ENCODE measurements at places on chromosomes 1 and 21.

- DNase-seq, result no peak
Measured at GRCh38 chr1:89125913-89126580, at the start of gene GBP2. TSS of gene GBP2 (minus strand) at chr1:89126114. CDS start at chr1:89121966, 4,148 bp downstream.

- no peak for DNase-seq
Measured at GRCh38 chr1:202306535-202307345, 35.0 kb downstream of the UBE2T start.

GRCh38 chr1:76037324-76037723 is 37.2 kb upstream of the ST6GALNAC3 start:
- no peak for DNase-seq

DNA sequence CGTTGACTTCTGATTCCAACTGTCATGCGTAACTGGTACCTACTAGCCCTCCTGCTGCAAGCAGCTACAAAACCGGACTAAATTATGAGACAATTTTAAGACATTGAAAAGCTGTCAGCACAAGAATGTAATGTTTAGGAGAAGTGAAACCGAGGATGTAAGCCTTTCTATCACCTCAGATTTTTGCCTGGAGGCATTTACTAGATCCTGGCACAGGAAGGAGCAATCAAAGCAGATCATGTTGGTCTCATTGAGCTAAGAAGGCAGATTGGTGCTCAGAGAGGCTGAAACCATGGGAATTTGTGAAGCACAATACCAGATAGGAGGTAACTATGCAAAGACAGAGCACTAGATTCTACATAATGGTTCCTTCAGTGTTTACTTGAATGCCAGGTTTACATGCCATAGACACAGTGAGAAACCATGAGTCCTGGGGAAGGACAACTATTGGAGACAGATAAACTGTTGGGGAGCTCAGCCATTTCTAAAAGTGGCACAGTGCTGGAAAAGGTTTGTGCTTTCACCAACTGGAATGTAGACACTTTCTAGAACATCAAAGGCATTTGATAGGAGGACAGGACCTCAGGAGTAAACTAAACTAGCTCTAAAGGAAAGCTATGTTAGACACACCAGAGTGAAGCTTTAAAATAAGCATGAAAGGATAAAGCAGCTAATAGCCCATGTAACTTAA is 179.4 kb downstream of the LYPLAL1 start:
- no peak for DNase-seq

- no peak for DNase-seq
Measured at GRCh38 chr1:74830766-74831165, 97.8 kb downstream of the TYW3 start.

GRCh38 chr1:34199927-34200326 is 23.2 kb downstream of the C1orf94 start:
- no peak for DNase-seq

- no peak for DNase-seq
Measured at GRCh38 chr1:3206696-3207095, 137.7 kb downstream of the PRDM16 start.

DNA sequence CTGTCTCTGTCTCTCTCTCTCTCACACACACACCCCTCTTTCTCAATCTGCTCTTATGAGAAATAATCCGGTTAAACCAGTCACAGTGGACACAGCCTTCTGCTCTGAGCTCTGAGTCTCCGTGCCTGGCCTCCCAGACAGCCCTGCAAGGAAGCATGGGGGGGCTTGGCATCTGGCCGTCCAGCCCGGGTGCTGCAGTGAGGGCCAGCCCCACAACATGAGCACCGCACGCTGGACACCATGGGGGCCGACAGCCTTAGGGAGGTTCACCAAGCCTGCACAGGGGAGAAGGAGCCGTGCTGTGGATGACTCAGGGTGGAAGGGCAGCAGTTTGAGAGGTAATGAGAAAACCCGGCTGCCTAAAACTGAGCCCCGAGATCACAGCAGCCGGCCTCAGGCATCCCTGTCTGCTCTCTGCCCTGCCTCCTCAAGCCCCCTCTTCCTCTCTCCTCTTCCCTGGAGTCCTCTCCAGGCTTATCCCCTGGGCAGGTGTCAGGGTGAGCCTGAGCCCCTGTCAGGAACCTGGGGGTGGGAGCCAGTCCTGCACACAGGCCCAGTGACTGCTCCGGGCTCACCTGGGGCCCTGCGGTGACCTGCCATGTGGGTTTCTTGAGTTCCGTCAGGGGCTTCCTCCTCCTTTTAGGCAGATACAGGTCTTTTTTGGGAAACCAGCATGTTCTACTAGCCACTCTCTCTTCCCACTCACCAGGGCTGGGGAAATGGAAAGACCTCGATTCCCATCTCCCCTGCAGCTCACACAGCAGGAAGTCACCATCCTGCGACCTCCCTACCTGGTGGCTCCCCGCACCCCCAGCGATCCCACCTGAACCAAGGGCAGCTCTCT is 92.8 kb downstream of the ITPKB start:
- DNase-seq, result no peak

GRCh38 chr1:84000954-84001495 is 2.1 kb upstream of the TTLL7 start:
- DNase-seq, result no peak

- DNase-seq, result no peak
Measured at GRCh38 chr1:22591576-22591975, 28.3 kb downstream of the EPHA8 start.

- DNase-seq, result no peak
Measured at GRCh38 chr1:176791906-176792305, 328.9 kb downstream of the PAPPA2 start.

GRCh38 chr1:208654241-208654640 is 410.1 kb upstream of the PLXNA2 start:
- DNase-seq, result no peak

DNA sequence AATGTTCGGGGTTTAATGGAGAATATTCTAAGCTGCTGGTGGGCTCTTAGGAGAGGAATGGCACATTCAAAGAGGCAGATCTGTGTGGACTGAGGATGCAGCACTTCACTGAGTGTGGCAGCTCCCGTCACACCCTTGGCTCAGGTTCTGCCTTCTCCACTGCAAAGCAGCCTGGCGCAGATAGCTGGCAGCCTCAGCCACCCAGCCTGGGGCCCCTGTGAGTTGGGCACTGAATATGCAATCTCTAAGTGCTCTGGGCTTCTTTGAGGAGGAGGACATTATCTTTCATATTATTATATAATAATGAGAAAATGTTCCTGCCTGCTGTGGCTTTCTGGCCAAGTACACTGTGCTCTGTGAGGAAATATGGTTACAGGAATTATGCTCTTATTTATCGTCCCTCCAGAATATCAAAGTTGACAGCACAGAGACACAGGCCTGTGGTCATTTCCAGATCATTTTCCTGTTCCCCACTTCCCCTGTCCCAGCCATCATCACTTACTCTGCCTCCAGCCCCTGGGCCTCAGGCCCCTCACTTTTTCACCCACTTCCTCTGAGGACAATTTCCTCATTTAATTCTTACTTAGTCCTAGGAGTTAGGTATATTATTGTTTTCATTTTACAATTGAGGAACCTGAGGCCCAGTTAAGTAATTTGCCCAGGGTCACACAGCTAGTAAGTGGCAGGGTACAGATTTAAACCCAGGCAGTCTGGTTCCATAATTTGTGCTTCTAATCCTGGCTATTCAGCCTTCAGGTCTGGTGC is 53.6 kb downstream of the MAB21L3 start:
- no peak for DNase-seq

DNA sequence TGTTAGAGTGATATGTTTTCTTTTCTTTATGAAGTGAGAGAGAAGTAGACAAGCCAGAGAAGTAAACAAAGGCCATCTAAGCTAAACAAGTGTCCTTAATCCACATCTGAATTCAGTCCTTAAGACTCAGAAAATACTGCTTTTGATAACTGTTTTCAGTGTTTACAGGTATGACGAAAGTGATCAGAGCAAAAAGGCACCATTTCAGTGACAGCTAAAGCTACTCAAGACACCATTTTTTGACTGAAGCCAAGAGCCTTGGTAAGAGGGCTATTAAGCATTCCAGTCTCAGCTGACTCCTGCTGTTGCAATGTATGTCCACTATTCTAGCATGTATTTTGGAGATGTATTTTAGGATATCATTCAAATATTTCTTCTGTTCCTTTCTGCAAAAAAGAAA is 4.1 kb downstream of the KMO start:
- DNase-seq, result no peak

GRCh38 chr1:201307231-201307630 is 23.9 kb downstream of the PKP1 start:
- no peak for DNase-seq

DNA sequence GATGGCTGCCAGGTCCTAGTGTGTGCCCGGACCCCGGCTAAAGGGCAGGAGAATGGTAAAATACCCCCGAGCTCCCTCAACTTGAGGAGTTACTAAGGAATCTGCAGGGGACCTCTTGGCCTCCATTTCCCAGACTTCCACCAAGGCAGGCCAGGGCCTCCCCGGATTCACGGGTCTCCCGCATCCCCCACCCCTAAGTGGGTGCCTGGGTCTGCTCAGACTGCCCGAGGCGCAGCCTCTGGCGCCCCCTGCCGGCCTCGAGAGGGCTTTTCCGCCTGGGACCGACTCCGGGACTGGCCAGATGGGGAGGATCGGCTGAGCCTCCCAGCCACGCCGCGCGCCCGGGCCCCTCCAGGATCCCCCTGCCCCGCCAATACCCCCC is 1.7 kb downstream of the PLEKHG5 start:
- peak; percentile 66 for DNase-seq

DNA sequence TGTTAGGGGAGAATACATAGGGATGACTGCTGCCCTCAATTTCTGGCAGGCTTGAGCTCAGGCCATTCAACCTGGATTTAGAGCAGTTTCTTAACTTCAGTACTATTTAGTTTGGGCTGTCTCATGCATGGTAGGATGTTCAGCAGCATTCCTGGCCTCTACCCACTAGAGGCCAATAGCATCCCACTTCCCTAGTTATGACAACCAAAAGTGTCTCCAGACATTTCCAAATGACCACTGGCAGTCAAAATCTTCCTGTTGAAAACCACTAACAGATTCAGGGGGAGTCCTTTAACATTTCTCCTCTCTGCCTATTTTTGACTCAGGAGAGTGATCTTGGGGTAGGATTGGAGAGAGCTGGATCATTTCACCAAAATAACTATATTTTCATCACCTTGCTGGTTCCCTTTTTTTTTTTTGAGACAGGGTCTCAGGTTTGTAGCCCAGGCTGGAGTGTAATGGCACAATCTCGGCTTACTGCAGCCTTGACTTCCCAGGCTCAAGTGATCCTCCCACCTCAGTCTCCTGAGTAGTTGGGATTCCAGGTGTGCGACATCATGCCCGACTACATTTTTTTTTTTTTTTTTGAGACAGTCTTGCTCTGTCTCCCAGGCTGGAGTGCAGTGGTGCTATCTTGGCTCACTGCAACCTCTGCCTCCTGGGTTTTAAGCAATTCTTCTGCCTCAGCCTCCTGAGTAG is 8.7 kb downstream of the GNAT2 start:
- DNase-seq, result no peak

- no peak for DNase-seq
Measured at GRCh38 chr1:190665045-190665444, 187.4 kb upstream of the BRINP3 start.

- DNase-seq, result peak; percentile 77
Measured at GRCh38 chr21:44510508-44511218, 29.3 kb downstream of the KRTAP10-1 start.

DNA sequence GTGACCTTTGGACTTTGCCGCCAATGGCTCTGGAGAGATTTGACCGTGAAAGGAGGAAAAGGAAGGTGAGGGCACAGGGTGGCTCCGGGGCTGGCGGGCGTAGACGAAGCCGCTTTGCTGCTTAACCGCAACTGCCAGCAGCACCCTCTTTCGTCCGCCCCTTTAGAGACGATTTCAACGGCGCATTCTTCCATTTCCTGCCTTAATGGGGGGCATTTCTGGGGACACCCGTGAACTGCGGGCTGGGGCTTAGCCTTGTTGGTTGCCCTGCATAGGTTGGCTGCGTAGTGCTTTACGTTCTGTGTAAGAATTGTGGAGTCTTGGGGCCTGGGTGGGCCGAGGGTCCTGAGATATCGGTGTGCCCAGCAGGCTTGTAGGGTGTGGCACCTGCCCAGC is 6.7 kb upstream of the NPHP4 start:
- DNase-seq, result no peak

DNA sequence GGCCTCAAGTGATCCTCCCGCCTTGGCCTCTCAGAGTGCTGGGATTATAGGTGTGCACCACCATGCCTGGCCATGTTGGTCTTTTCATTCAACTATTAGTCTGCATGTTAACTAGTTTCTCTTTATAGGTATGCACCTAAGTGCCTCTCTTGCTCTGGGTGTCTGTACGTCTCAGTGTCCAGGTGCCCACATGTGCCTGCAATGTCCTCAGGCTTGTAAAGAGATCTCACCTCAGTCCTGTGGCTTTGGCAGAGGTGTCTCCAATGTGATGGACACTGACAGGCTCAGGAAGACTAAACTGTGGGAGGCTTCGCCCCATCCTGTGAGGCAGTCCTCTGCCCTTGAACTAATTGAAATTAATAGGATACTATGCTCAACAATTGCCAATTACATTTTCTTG is 526.3 kb downstream of the PTPRU start:
- no peak for DNase-seq

DNA sequence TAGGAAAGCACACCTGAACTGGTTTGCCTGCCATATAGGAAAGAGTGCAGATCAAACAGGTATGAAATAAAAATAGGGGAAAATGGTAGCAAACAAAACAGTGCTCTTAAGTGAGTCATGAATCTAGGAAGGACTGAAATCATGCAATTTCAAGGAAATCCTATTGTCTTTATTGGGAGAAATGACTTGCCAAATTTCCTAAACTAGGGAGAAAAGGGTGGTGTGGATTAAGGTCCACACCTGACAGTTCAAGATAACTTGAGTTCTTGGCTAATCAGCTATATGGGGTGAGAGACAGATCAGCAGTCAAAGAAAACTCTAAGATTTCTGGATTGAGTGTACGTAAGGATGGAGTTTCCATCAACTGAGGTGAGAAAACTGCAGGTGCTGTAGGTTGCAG is 101.1 kb downstream of the PRKAB2 start:
- DNase-seq, result no peak
